Thoracic aorta (tissue), 2 donors: ENCODE measurements at places on chromosomes 2 and 18. TPM values are rescaled to one million over a fixed set of nuclear protein-coding genes. Genes with fewer than 3 reads are reported as not detected.

DNA sequence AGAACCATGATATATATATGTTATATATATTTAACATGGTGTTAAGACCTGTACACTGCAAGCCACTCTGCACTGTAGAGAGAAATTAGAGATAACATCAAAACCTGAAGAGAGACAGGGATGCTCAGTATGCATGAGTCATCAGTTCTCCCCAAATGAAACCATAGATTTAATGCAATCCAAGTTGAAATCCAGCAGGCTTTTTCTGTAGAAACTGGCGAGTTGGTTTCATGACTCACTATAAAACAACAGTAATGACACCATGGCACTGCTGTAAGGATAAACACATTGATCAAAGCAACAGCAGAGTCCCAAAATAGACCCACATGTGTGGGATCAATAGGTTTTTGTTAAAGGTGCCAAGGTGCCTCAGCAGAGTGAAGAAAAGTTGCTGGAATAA is 65.8 kb downstream of the RTP5 start:
- DNase-seq = no peak

GRCh38 chr2:167862782-167863181 is 384.6 kb downstream of the STK39 start:
- DNase-seq = no peak

DNA sequence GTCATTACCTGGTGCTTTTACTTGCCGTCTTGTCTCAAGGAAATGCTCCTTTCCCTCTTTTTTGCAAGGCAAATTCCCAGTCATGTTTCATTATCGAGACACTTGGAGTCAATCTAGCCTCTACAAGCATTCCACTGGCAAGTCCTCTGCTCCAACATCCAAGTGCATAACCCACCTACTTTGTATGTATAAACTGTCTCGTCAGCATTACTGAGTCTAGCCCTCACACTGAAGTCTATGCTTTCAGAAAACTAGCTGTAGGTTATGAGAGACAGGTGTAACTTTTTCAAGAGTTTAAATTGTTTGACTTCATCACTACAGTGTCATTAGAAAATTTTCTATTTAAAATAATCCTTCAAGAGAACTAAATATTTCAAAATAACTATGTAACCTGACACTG is 319.2 kb downstream of the NBAS start:
- no peak for DNase-seq

DNA sequence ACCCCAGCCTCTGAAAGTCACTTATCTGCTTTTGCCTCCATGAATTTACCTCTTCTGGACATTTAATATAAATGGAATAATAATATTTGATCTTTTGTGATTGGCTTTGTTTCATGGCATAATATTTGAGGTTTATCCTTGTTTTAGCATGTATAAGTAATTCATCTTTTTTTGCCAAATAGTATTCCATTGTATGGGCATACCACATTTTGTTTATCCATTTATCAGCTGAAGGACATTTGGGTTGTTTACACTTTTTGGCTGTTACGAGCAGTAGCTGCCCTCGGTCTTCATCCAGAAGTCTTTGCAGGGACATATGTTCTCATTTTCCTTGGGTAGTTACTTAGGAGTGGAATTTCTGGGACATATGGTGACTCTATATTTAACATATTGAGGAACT is 53.0 kb upstream of the SMIM21 start:
- no peak for DNase-seq

GRCh38 chr18:7248877-7249276 is 18.0 kb downstream of the LRRC30 start:
- no peak for DNase-seq

DNA sequence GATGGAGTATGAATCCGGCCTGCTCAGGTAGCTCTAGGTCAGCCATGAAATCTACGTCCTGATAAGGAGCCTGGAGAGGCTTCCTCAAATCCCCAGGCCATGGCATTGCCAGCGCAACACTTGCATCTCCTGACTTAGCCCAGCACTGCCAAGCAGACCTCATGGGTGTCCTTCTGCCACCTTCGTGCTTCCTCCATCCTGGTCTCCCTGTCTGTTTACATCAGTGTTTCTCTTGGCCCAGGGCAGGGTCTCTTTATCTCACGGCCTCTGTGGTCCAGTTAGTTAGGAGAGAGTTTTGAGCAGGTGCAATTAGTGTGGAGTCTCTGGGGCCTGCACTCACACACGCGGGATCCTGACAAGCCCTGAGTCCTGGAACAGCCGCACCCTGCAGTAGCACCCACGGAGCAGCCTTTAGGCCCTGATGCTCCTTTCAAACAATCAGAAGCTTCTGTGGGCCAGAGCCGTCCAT is 193.1 kb upstream of the ARL4C start:
- DNase-seq = no peak

- DNase-seq = no peak
Observed at GRCh38 chr18:67766930-67767329, 250.4 kb upstream of the DSEL start.

DNA sequence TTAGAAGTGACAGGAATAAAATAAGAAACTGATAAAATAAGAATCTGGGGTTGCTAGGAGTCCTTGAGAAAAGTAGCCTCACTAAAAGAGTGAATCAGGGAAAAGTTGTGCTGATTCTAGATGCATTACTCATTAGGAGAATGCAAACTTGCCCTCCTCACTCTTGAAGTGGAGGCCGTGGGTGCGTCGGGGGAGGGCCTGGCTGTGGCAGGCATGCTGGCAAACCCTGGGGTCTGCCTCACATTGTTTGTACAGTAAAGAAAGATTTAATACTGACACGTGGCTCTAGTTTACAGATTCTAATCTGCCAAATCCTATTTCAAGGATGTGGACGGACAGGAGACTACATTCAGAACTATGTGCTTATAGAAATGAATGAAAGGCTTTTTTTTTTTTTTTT is 41.9 kb downstream of the TANC1 start:
- no peak for DNase-seq

GRCh38 chr2:214098811-214099210 is 312.0 kb upstream of the VWC2L start:
- no peak for DNase-seq

GRCh38 chr2:117128461-117128860 is 686.0 kb upstream of the DDX18 start:
- no peak for DNase-seq

DNA sequence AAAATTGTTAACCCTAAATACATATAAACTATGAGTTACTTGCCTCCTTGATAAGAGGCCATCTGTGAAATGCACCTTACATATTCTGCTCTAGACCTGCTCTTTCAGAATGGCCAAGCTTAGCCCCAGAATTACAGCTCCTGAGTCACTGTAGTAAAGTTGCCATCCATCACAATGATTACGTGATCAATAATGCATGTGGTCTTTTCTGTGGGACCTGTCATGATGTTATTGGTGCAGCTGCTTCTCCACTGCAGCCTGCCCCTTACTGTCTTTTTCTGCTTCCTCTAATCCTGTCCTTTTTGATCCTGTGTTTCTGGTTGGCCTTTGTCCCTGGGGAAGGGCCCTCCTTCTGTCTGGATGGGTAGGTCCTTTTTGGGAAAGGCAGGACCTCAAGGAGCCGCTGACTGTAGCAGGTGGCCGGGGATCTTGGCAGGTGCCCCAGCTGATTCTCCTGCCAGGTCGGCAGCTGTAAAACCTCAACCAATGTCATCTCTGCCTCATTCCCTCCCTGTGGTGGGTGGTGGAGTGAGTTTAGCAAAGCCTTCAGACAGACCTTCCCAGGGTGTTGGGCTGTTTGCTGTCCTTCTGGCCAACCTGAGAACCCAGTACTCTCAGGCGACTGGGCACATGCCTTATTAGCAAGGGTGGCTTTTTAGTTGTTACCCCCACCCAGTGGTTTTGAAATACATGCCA is 126.2 kb upstream of the EML6 start:
- DNase-seq = no peak

GRCh38 chr2:137454886-137455285 is 509.4 kb upstream of the HNMT start:
- DNase-seq = no peak

DNA sequence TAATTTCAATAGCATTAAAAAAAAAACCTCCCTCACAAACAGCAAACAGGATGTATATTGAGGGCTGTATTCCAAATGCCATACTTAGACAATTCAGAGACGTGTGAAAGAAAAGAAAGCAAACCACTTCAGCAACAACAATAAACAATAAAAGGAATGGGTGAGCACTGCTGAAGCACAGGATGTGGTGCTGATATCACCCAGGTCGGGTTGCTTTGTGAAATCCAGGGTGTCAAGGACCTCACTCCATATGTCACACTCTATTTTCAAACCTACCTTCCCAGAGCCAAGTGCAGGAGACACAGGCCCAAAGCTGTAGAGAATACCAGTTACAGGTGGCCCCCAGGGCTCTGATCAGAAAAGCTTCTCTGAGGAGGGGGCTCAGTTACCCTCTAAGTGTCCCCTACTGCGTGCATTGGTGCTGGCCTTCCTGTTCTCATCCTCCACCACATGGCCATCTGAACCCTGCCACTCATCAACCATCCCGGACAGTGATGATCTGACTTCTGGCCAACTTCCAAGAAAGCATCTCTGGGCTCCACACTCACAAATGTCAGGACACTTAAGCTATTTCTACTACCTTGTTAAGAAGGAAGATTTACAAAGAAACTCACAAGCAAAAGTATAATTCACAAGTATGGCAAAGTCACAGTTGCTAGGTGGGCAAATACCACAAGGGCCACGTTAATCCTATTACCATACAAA is 363.0 kb downstream of the SS18 start:
- DNase-seq = no peak

DNA sequence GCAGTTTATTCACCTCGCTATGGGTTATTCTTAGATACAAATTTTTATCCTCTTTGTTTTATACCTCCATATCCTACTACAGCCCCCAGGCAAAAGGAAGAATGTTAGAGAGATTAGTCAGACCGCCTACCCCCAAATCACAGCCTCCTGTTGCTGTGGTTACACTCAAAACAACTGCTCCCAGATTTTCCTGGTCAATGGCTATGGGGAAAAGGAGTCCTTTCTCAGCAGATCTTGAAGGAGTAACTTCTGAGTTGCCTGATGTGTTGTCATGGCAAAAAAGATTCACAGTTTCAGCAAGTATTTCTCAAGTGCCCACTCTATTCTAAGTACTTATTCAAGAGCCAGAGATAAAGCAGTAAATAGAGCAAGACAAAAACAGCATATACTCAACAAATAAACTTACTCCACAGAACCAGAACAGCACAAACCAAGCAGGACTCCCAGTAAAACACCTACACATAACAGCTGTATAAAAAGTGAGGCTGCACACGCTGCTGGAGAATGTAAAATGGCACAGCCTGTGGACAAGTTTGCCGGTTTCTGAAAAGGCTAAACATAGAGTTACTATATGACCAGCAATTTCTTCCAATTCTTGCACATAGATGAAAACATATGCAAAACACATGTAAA is 104.8 kb downstream of the NOL10 start:
- DNase-seq = no peak

DNA sequence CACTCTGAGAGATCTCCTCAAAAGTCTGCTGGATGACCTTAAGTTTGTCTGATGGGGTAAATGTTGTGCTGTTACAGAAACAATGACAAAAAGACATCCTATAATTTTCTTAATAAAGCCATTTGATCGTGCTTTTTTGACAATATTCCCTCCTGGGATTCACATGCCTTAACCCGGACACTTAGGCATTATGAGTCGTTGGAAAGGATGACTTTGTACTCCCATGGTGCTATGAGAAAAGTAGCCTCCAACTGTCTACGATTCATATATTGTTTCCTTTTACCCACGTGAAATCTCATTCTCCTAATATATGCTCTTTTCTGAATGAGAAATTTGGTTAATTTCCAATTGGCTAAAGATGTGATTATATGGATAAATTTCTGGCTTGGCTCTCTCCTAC is 6.1 kb upstream of the MPP4 start:
- no peak for DNase-seq

GRCh38 chr2:34030273-34030672 is 431.2 kb upstream of the FAM98A start:
- no peak for DNase-seq

GRCh38 chr2:216013080-216013909 is at the start of gene MREG:
Gene MREG, minus strand, starts transcription at chr2:216013551. Its CDS starts 224 bp downstream, at chr2:216013327.
- DNase-seq = no peak

DNA sequence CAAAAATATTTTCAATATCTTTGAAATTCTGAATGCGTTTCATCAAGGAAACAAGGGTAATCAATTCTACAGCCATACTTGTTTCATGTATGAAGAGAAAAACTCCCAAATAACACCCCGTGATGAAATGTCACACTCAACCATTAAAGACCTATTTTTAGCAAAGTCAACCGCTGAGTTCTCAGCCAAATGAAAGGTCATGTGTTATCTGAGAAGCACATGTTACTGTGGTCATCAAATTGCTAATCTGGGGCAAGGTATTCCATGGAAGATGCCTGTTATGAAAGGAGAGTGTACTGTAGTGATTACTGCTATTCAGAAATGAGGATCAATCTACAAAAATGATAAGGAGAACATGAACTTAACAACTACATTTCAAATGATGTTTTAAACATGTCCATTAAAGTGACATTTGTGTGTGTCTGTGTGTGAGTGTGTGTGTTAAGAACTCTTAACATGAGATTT is 126.7 kb downstream of the BCL2 start:
- no peak for DNase-seq

- DNase-seq = no peak
Observed at GRCh38 chr2:35347561-35347960, 1008.0 kb upstream of the CRIM1 start.

DNA sequence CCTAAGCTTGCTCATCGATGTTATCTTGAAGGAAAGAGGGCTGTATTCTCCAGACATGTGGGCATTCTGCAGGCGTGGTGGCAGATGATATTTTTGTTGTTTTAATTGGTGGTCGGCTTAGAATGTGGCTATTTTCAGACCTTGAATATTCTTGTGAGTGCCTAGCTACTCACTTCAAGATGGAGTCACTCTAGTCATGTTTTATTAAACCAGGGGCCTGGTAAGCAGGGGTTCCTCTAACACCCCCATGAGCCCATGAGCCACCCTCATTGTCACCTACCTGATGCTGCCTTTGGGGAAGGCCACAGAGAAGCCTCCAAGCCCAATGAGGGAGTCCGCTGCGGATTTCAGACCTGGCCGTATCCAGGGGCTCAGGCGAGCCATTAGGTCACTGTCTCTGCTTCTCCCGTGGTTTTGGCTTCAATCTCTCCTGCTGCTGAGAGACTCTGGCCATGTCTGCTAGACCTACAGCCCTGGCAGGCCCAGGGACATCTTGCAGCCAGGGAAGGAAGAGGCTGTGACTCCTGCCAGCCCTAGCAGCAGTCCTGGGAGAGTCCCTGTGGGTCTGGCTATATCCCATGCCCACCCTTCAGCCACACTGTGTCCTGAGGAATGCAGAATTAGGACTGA is 16.3 kb upstream of the KLF11 start:
- DNase-seq = no peak

CREG2 gene
- not detected for total RNA-seq

SP140L gene
- 11.4 TPM for total RNA-seq

DUSP2 gene
- total RNA-seq = 22.2 TPM

ALK gene
- not detected for total RNA-seq

CMPK2 gene
- 31.1 TPM for total RNA-seq

RSAD2 gene
- 11.3 TPM for total RNA-seq

DUSP11 gene
- 24.1 TPM for total RNA-seq

SPDYA gene
- total RNA-seq = 3.0 TPM
